ENCODE measurements at places on chromosomes 7 and 10.
A peak's percentile ranks its signal among the peaks of the same experiment; 100 is the strongest.

GRCh38 chr10:23395017-23395416 lies 43.9 kb upstream of the OTUD1 start:
- DNase-seq, result no peak

DNA sequence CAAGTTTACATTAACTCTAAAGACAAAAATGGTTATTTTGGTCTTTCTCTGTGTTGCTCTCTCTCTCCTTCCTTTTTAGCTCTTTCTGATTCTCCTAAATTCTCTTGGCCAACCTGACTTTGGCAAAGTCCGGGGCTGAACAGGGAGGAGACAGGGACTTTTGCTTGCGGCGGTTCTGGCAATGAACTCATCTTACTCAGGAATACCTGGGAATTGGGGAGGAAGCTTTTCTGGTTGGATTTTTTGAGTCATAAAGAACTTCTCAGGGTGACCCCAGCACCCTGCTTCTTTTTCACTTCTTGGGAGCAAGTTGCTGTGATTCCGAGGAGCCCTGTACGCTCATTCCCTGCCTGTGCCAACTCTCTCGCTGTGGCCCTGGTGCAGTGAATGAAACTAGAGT lies 16.0 kb downstream of the GATA3 start:
- no peak for DNase-seq

GRCh38 chr10:110355141-110355831 lies 50.6 kb upstream of the SMNDC1 start:
- DNase-seq, result no peak

GRCh38 chr7:100888988-100889750 lies at the start of gene UFSP1:
TSS of gene UFSP1 (minus strand) at chr7:100889715. CDS start at chr7:100889271, 444 bp downstream.
- DNase-seq, result no peak

- DNase-seq, result no peak
Measured at GRCh38 chr7:138258197-138258559, 181.9 kb downstream of the AKR1D1 start.

GRCh38 chr10:77787440-77787839 lies 139.1 kb downstream of the DLG5 start:
- no peak for DNase-seq

DNA sequence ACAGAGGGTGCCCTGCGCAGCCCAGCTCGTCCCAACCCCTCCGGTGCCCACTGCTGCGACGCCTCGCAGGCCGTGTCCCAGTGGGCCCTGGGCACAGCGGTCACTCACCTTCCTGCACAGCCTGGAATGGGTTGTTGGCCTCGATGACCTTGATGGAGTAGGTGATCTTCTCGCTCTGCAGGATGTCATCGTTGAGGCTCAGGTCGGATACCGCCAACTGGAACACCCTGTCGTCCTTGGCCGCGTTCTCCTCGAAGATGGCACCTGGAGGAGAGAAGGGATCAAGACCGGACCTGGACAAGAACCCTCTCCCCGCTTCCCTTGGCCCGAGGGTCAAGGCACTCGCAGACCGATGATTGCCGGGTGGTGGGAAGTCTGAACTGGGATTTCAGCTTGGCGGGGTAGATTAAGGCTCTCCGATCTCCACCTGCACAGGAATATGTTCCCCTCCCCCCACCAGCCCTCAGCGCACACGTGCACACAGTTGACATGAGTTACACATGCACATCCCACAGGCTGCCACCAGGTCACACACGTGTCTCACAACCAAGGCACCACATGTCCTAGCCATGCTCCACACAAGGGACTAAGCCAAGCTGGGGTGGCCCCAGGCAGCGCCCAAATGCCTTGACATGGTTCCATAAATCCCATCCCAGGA lies 2.6 kb downstream of the GRID1 start:
- DNase-seq, result no peak

DNA sequence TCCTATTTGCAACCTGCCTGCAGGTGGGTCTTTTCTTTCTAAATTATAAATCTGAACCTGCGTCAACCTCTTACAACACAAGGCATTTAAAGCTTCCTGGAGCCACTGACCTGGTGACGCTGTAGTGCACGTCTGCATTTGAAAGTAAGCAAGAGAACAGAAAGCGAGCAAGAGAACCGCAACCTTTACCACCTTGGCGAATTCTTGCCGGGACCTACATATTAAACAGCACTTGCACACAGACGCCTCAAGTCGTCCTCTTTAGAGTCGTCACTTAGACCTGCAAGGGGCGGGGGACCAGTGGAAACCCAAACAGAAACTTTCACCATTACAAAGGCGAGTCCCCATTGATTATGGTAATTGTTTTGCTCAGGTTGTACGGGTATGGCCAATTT lies 9.5 kb downstream of the GLI3 start:
- no peak for DNase-seq

DNA sequence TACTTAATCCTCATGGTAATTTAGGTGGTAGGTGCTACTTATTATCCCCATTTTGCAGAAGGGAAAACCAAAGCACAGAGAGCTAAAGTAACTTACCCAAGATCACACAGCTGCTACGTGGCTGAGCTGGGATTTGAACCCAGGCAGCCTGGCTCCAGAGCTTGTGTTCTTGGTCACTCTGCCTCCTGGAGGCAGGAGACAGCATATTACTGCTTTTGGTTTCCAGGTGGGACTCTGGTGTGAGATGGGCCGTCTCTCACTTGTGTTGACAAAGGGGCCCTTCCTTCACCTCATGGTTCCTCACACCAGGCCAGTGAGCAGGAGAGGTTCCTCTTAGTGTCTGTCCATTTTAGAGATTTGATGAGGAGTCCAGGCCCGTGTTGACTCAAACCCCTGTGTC lies 79.8 kb upstream of the PPIF start:
- no peak for DNase-seq

- DNase-seq, result peak; percentile 43
Measured at GRCh38 chr10:122435212-122435827, 19.1 kb upstream of the ARMS2 start.

- DNase-seq, result no peak
Measured at GRCh38 chr10:7788639-7789286, 786 bp downstream of the ATP5F1C start.

DNA sequence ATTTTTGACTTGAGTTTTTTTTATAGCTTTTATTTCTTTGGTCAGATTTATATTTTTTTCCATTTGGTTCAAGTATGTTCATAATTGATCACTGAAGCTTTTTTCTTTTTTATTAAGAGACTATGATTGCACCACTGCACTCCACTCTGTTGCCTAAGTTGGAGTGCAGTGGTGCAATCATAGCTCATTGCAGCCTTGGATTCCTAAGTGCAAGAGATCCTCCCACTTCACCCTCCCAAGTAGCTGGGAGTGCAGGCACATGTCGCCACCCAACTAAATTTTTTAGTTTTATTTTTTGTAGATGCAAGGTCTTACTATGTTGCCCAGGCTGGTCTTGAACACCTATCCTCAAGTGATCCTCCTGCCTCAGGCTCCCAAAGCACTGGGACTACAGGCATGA lies 97.7 kb upstream of the KIF5B start:
- no peak for DNase-seq

DNA sequence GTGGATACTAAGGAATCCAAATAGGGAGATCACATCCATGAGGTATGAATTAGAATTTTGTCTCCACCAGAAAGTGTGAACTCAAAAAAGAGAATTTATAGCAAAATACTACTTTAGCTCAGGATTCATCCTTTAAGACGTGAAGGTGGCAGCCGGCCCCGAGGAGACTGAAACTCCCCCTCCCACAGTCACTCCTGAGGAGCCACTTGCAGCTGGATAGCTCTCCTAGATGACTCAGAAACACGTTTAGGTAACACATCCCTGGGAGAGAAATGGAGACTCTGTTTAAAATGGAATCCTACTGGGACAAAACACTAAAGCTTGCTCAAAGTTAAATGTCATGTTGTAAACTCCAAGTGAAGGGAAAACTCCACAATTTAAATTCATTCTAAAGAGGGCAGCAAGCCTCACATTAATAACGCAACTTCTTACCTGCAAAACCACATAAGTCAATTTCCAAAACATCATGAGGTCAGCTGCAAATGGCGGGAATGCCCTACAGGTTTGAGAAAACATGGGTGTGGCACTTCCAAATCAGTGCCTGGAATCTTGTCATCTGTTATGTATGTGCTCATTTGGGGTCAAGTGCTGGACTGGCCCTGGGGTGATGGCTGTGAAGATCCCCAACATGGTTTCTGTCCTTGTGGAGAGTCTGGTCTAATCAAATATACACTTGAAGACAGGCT lies 46.2 kb downstream of the ICA1 start:
- no peak for DNase-seq

- DNase-seq, result no peak
Measured at GRCh38 chr10:87659571-87660483, at the start of gene PAPSS2. TSS of gene PAPSS2 (plus strand) at chr10:87659878. CDS start at chr10:87659982, 104 bp downstream.

- DNase-seq, result peak; percentile 74
Measured at GRCh38 chr7:82810558-82811259, 352.0 kb downstream of the PCLO start.

GRCh38 chr10:111579473-111579872 lies 502.6 kb downstream of the ADRA2A start:
- DNase-seq, result no peak

- no peak for DNase-seq
Measured at GRCh38 chr10:118373786-118374185, 31.7 kb upstream of the FAM204A start.

DNA sequence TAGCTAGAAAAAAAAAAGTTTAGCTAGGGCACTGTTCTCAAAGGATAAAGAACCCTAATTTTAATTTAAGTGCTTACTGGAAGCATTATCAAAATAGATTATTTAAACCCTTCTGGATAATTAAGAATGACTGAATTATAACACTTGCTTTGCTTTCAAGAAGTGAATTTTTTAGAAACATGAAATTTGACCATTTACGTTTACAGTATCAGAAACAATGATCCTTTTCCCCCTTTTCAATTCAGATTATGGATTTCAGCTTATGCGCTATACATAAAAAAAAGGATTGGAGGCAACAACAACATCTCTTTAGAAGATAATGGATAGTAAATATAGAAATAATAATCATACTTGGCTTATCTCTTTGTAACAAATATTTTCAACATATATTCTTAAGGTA lies 39.2 kb downstream of the CREM start:
- DNase-seq, result no peak

DNA sequence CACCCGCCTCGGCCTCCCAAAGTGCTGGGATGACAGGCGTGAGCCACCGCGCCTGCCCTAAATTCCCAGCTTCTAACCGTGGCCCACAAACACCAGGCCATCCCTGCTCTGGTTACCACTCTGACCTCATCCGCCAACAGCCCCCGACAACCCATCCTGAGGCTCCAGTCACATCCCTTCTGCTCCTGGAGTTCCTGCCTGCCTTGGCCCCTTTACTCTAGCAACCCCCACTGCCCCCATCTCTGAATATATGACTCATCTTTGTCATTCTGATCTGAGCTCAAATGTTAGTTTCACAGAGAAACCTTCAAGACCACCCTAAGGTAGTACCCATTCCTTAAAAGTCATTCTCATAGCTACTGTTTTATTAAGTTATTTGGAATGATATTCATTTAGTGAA lies 26.6 kb downstream of the RHEB start:
- no peak for DNase-seq

DNA sequence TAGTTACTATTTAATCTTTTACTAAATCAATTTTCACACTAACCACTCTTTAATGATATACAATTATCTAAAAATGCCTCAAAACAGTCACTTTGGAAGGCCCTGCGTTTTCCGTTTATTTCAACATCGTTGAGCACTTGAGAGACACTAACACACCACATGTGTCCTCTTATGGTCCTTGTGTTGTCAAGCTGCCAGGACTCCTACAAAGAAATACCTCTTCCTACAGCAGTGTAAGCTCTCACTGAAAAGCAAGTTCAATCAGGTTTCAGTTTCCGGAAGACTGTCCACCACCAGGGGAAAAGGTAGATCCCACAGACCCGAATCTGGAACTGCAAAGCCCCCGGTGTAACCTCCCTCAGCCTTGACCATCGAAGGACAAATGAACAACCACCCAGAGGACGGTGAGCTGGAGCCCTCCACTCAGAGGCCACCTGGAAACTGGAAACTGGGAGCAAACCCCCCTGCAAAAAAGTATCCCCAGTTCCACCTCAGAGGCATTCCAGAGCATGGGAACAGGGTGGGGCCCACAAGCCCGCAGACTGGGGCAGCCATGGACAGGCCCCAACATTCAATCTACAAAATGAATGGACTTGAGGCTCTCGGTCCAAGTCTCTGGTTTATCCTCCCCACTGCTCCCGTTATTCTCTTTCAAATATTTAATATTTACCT lies 37.6 kb downstream of the KCNH2 start:
- DNase-seq, result peak; percentile 38

- no peak for DNase-seq
Measured at GRCh38 chr10:58516119-58516518, 3.4 kb downstream of the BICC1 start.

GRCh38 chr7:50681432-50682045 lies 101.2 kb downstream of the GRB10 start:
- DNase-seq, result no peak

DNA sequence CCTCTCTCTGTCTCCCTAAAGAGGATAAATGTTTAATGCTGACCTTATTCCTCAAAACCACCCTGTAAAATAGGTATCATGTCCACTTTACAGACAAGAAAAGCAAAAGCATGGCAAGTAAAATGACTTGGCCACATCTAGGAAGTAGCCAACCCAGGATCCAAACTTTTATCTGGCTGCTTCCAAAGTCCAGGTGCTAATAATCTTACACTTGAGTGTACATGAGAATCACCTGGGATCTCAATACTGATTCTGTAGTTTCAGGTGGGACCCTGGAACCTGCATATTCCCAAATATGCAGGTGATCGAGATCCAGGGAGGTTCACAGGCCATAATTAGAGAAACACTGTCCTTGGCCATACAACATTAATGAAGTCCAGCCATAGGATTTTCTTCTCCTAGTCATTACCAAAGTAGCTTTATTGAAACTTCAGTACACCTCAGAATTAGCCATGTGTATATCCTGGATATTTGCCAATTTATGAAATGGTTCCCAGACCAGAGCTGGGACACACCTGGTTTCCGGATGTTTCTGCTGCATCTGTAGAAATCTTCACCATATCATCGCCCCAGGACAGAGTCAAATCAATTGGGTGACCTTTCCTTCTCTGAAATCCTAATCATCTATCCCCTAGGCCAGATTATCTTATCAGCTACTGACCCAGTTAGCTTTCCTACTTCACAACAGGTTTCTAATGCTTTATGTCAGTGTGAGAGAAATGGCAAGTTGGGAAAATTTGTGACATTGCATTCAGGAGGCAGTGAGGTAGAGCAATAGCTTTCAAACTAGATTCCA lies 119.1 kb upstream of the KMT2E start:
- no peak for DNase-seq

- no peak for DNase-seq
Measured at GRCh38 chr7:150307904-150308303, 15.3 kb upstream of the LRRC61 start.

DNA sequence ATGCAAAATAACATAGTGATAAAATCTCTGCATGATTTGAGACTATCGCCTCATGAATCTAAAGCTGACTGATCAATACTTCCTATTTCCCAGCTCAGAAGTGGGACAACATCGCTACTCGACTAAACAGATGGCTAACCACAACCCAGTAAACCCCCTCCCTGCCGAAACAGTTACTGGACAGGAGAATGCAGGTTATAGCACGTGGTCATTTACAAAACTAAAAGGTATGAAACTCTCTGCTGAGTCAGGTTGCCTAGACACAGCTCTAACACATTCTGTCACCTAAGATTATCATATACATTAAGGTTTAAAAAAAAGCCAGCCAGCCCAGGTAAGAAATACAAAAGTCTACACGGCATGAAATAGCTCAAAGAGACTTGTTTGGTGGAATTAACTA lies 64.0 kb downstream of the CTBP2 start:
- no peak for DNase-seq

GRCh38 chr10:48494073-48494472 lies 110.8 kb downstream of the ARHGAP22 start:
- DNase-seq, result no peak

- no peak for DNase-seq
Measured at GRCh38 chr7:45033931-45034290, 33.9 kb downstream of the CCM2 start.

- no peak for DNase-seq
Measured at GRCh38 chr10:112288486-112288885, 5.3 kb downstream of the TECTB start.

Data from NCI-H2081 (cell line).